ENCODE measurements at places on chromosomes 3 and 15.

- no peak for DNase-seq
These were observed 5.8 kb upstream of the MTMR10 start for GRCh38 chr15:30997270-30997669.

- DNase-seq, result no peak
These were observed 5.6 kb downstream of the TP53BP1 start for GRCh38 chr15:43487271-43487895.

GRCh38 chr3:113736548-113737089, 9.4 kb downstream of the NAA50 start:
- no peak for DNase-seq

GRCh38 chr15:63186065-63186464, 3.3 kb upstream of the RAB8B start:
- DNase-seq, result no peak

DNA sequence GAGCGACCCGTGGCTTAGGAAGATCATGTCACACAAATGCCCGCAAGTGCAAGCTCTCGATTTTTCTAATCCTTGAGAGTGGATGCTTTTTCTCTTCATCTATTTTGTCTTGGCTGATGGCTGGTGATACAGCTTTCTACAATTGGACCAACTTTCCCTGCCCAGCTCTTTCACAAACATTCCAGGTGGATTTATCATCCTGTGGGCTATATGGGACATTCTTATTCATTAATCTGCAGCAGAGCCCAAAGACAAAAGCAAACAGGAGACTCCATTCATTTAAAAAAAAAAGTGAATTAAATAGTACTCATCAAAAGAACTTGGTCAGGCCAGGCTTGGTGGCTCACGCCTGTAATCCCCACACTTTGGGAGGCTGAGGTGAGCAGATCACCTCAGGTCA, 14.2 kb upstream of the TSEN2 start:
- DNase-seq, result no peak

GRCh38 chr3:129783470-129783869, 110.0 kb downstream of the TMCC1 start:
- no peak for DNase-seq

GRCh38 chr3:127525373-127525772, 65.2 kb downstream of the TPRA1 start:
- no peak for DNase-seq

DNA sequence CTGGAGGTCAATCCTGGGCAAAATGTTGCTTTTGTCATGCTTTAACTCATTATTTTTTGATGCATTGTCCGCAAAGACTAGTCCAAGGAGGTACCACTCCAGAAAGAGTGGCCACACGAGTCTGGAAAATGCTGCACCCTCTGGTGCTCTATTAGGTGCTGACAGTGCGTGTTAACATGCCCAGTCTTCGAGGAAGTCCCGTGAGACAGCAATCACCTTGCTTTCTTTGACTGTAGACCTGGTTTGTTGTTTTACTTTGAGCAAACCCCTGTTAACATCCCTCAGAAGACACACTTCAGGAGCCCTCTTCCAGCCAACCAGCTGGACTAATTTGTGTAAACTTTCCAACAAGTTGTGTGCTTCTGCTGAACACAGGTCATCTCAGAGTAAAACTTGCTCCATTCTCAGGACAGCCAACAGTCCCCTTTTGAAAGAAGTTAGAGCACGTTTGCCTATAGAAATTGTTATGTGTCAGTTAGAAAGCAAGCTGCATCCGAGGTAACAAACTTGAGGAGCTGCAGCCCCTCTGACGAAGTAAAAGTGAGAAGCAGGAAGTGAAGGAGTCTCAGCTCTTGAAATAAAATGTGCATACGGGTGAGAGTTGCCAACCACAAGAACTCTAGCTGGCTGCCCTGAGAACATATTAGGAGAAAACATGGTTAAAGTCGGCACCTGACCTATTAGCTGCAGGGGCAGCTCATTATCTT, 205.0 kb downstream of the LPP start:
- no peak for DNase-seq

GRCh38 chr3:81518945-81519344, 242.5 kb downstream of the GBE1 start:
- DNase-seq, result no peak

- no peak for DNase-seq
These were observed 256.6 kb upstream of the PROK2 start for GRCh38 chr3:72041511-72041910.

- DNase-seq, result no peak
These were observed 41.2 kb downstream of the PTPN23 start for GRCh38 chr3:47421741-47422649.

DNA sequence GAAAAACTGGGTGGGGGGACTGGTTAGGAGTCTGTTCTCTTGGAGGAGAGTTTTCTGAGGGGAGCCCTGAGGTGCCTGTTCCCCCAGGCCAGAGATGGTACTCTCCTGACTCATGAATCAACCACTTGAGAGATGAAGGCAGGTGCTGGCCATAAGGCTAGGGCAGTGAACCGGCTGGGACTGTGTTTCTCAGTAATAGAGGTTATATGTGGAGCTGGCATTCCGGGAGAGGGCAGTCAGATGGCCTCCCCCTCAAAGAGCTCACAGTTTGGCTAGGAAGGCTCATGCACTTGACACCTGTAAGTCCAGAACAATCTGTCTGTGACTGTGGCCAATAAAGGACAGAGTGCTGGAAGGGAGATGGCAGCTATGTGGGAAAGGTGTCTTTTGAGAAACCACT, 10.0 kb upstream of the SCN10A start:
- no peak for DNase-seq

- DNase-seq, result no peak
These were observed 77.7 kb downstream of the CBLB start for GRCh38 chr3:105791131-105791530.

DNA sequence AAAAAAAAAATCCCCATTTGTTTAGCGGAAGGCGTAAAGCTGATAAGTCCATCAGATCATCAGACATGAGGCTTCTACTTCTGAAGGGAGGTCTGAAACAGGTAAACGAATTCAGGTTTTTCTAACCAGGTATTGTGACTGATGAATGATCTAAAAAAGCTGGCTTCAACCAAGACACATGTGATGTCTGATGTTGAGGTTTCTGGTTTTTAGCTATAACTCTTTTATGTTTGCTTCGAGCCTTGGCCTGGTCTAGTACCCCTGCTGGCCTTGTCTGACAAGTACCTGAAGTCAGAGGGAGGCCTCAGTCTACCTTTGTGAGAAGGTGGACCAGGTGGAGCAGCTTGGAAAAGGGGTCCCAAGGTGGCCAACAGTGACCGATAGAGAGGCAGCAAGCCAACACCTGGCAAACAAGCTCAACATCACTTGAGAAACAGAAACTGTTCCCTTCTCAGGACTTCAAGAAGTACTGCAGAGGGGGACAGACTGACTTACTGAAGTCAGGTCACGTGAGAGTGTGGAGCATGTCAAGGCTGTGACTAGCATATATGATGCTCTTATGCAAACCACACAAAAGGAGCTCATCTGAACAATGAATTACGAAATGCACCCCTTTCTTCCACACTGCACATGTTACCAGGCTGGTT, 33.0 kb upstream of the CA12 start:
- no peak for DNase-seq

DNA sequence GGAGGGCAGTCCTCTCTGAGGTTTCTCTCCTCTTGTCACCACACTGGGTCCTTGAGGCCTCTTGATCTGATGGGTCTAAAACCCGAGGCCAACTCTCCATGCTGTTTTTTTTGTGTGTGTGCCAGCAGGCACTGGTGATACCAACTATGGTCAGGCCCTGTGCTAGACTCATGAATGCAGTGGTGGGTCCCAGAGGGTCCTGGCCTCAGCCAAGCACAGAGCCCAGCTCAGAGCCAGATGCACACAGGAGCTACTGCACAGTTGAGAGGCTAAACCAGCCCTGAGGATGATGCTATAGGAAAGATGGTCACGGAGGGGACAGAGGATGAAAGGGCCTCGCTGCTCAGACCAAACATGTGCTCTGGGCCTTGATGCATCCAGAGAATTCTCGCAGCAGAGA, 33.5 kb downstream of the RAB6B start:
- no peak for DNase-seq

- no peak for DNase-seq
These were observed 15.1 kb downstream of the ACVR2B start for GRCh38 chr3:38468765-38469164.

- DNase-seq, result no peak
These were observed 274.7 kb downstream of the RBMS3 start for GRCh38 chr3:29555590-29555989.

- DNase-seq, result no peak
These were observed 21.6 kb downstream of the PDIA5 start for GRCh38 chr3:123088387-123088786.

DNA sequence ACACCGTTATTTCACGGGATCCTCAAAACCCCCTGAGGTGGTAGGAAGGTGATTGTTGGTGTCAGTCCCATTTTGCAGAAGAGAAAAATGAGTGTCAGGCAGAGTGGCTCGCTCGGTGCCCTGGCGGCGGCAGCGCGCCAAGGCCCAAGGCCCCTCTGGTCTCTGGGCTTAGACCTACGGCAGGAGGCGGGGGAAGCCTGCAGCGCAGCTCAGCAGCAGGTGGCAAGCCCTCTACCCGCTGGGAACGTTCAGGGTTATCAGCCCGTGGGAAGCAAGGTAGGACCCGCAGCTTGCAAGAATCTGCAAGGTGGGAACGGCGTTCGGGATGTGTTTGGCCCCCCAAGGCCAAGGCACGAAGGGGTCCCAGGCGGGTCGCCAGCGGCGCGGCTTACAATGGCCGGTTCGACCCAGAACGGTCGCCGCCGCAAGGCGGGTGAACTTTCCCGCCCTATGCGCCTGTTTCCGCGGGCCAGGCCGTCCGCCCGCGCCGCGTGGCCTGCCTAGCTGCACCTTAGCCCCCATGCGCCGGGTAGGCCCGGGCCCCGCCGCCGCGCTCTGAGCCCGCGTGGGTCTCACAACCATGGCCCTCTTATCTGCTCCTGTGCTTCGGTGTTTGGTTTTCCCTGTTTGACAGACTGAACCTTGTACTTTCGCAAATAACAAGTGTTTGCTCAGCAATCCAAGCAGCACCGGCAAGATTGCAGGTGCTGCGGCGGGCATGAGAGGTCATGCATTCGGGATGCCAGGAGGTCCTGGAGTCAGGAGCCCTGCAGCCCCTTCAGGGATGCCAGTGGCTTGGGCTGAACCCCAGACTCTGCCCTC, 39.7 kb downstream of the CCNL1 start:
- no peak for DNase-seq

GRCh38 chr3:58529516-58530353, 7.3 kb downstream of the ACOX2 start:
- DNase-seq, result no peak

GRCh38 chr3:176514297-176514696, 683.0 kb downstream of the TBL1XR1 start:
- DNase-seq, result no peak

DNA sequence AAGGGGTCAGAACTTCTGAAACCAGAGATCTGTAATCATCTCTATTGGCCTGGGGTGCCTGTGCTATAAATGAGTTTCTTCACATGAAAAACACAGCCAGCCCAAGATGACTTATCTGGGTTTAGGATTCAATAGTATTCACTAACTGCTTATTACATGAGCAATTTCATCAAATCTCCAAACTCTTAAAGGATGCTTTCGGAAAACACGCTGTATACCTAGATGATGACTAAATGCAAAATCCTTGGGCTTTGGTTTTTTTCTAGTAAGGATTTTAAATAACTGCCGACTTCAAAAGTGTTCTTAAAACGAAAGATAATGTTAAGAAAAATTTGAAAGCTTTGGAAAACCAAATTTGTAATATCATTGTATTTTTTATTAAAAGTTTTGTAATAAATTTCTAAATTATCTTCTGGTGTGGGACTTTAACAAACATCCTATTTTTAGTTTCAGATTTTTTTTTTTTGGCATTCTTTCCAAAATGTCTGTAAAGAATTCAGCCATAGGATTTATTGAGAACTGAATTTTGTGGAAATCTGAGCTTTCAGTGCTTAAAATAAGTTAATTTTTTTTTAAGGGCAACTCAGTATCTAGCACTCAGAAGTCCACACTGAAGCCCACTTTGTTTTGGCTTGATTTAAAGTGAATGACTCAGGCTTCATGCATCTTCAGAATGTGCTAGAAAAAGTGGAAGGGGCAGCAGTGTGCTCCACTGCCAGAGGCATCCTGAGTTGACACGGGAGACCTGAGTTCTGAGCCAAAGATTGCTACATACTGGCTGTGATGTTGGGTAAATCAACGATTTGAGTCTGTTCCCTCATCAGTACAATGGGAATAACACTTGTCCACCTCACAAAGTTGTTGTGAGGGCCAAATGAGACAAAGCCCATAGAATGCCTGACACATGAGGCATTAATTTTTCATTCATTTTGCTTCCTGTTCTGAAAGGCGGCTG, 18.7 kb downstream of the TMEM43 start:
- no peak for DNase-seq

DNA sequence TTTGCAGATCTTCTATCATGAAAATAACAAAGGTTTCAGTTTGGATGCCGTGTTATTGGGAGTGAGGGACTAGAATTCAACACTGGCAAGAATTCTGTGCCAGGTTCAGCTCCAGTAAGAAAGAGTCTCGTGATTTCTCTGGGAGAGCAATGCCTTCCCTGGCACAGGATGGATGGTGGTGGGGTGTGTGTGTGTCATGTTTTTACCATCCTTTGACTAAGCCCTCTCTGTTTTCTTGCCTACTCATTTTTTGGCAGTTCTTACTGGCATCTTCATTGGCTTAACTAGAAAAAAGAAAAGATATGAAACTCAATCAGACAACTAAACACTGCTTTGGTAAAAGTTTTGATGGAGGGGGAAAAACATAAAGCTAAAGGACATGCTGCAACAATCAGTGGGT, 86.6 kb downstream of the FMN1 start:
- no peak for DNase-seq

DNA sequence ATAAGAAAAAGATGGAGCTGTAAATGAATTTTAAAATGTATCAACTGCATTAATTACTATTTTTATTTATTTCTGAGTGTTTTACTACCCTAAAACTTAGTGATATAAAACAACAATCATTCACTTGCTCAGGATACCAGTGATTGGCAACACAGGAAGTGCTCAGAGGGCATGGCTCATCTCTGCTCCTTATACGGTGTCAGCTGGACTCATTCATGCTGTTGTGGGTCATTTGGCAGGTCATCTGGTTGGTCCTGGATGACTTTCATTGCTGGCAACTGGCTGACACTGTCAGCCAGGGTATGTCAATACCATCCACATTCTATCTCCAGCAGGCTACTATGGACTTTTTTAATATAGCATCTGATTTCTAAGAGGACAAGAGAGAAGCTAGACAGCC, 689.6 kb upstream of the NECTIN3 start:
- no peak for DNase-seq

Measured in stimulated activated CD8-positive, alpha-beta memory T cell treated with anti-CD3 and anti-CD28 coated beads, Interleukin-7, amount 100 ng/mL, for 4 hours (primary cell).